Suppressor macrophage treated with lipopolysaccharide for 4 hours (primary cell): ENCODE measurements at places on chromosomes 2 and 18.

DNA sequence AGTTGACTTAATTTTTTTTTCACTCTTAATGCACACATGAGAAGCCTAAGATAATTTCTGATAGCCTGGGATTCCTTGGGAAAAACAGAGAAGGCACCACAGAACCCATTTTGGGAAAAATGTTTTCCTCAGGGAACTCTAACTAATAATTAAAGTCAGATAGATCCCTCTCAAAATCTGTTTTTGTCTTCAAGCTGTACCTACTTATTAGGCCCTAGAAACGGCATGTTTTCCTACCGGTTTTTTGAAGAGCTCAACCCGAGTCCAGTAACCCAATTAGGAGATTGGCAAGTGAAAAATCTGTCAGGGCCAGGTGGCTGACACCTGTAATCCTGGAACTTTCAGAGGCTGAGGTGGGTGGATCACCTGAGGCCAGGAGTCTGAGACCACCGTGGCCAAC, 16.1 kb upstream of the PDK1 start:
- DNase-seq = no peak

DNA sequence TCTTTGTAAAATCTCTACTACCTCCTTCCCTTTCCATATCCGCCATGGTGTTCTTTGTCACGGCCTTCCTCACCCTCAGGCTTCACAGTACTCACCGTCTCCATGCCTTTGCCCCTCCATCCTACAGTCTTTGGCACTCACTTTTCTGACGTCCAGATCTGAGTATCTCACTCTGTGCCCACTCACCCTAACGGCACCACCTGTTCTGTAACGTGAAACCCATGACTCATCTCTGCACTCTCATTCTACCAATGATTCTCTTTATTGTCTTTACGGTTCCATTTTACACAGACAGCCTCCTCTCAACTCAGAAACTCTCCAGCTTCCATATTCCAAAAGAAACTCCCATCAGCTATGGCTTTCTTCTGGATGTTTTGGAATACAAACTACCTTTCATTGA, 56.7 kb downstream of the NETO1 start:
- DNase-seq = no peak

GRCh38 chr18:44795241-44795640, 114.6 kb downstream of the SETBP1 start:
- no peak for DNase-seq

GRCh38 chr18:59229191-59229590, 9.2 kb downstream of the GRP start:
- no peak for DNase-seq

- no peak for DNase-seq
Observed at GRCh38 chr2:176020400-176020799, 18.3 kb upstream of the LNPK start.

- no peak for DNase-seq
Observed at GRCh38 chr2:178827739-178828485, 20.7 kb upstream of the TTN start.
